ENCODE measurements at places on chromosomes 4 and X.

DNA sequence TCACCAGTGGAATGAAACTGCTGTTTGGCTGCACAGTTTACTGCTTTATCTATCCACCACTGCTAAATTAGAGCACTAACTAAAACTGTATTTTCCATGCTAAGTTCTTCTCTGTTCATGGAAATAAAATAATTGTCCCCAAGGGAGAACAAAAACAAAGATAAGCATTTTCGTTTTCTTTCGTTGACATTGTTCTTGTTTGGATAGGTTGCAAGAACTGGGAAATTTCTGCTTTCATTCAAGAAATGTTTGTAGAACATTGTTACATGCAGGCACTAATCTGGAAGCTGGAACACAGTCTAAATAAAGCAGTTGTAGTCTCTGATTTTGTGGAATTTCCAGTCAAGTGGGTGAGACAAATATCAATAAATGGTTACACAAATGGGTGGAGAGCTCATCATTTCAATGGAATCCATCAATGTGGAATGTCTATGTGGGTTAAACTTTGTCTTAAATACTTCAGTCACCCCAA, 5.8 kb upstream of the CXCL8 start:
- DNase-seq = no peak

GRCh38 chr4:114558446-114559020, 40.1 kb upstream of the UGT8 start:
- DNase-seq = no peak

- DNase-seq = no peak
Measured at GRCh38 chr4:84491481-84491880, 7.6 kb downstream of the NKX6-1 start.

DNA sequence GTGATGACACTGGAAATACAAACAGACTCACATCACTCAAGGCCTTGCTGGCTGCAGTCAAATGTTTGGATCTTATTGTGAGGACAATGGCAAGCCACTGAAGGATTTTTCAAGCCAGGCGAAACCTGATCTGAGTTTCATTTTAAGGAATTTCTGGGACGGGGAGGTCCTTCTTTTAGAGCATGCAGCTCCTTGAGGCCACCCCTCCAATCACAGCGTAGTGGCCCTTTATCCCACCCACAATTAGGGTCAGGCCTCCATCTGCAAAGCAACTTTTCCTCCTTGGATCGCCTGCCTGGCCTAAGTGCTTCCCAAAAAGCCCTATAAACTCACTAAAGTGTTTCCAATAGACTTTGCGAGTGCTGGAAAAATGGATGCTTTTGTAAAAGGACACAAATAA, 115.5 kb downstream of the EFHC2 start:
- DNase-seq = no peak
